Activated CD4-positive, alpha-beta T cell treated with anti-CD3 and anti-CD28 coated beads for 4 hours (primary cell): ENCODE measurements at places on chromosomes 12 and 14.

- DNase-seq: no peak
These were observed 1.1 kb upstream of the SPATS2 start for GRCh38 chr12:49366096-49366651.

- no peak for DNase-seq
These were observed 50.3 kb downstream of the SYT1 start for GRCh38 chr12:78914859-78915331.

DNA sequence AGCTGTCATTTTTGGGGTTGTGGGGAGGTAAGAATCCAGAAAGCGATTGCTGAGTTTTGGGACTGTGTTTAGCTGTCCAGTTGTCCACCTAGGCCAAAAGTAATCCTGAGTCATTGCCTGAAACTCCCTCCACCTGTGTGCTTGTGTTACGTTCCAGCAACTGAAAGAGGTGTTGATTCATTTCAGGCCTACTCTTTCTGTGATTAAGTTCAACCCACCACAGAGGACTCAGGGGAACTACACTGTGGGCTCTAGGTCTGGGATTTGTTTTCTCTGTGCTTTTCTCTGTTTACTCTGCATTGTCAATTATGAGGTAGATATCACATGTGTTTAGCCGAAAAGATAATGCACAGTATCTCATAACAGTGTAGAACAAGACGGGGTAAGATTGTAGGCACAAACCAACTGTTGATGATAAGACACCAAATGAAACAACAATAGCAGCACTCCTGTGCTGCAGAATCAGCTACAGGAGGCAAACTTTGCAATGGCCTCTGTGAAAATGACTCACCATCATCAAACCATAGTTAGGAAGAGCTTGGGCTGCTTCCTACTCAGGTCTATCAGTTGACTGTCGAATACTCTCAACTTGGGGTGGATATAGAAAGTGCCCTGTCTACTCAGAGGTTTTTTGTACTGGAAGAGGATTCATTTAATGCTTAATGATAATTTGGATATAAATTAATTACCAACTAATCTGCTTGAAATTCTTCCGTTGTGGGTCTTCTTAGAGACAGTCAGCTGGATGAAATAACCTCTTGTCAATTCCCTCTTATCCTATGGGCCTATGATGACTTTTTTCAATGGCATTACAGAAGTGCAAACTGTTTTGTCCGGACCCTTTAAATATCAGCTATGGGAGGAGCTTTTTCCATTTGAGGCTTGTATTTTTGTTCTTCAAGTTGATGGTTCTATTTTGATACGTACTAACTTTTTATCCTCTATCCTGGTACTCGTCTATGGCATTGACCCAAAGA lies 385.9 kb downstream of the BMP4 start:
- no peak for DNase-seq

DNA sequence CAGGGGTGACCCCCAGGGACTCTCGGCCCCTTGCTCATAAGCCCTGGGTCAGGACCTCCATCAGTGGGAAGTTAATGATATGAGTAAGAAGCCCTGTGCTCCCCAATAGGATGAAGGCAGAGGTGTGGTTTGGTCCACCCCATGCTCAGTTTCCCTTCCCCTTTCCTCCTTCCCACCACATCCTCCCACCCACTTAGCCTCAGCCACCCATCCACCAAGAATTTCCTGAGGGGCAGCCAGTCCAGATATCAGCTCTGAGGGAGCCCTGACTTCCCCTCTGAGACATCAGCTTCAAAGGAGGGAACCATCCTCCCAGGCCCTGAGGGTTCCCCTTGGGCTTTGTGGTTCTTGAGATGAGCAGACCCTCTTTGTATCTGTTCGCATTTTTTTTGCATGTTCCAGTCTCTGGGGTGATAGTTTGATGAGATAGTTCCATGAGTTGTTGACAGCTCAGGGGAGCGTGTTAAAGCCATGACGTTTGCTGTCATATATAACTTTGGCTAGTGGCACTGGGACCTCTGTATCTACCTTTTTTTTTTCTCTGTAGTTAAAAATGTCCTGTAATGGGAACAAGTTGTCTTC lies 71.2 kb downstream of the LGMN start:
- no peak for DNase-seq

- DNase-seq: no peak
These were observed 354.2 kb downstream of the TMEM121 start for GRCh38 chr14:105880616-105881015.

DNA sequence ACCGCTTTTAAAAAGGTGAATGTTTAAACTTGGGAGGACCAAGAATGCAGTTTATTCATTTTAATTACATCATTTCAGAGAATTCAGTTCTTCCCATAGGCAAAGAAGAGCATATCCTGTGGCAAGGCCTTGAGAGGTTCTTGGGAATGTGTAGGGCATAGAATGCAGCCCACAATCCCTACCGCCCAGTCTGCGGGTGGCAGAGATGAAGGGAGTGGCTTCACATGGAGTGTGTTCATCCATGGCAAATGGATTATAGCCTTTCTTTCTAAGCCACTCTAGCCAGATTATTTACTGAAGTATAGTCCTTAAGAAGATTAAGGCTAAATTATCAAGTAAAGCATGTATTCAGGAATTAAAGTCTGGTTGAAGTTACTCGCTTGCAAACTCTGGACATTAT lies 97.4 kb downstream of the TSPAN8 start:
- no peak for DNase-seq

DNA sequence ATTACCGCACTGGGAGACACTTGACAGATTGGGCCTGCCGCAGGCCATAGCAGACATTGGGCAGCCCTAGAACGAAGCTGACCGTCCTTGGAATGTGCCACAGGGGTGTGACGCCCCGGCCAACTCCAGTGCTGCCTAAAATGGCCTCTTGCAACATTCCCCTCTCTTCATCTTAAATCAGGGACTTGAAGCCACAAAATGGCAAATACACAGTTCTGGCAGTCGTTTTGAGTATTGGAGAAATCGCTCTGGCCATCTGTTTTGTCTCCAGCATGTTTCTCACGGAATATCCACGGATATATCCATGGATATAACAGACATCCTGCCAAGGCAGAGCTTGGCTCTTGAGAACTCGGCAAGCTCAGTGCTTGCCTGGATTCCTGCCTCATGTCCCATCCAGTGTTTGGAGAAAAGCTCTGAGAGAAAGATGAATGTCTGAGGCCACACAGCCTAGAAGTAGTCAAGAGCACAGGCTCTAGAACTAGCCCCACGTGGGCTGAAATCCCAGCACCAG lies 158.4 kb downstream of the CHST11 start:
- DNase-seq: no peak

GRCh38 chr12:52293926-52294325 lies 2.6 kb upstream of the KRT81 start:
- no peak for DNase-seq

- no peak for DNase-seq
These were observed 505.6 kb downstream of the TRHDE start for GRCh38 chr12:72777806-72778205.

GRCh38 chr14:92584816-92585215 lies 71.2 kb downstream of the RIN3 start:
- no peak for DNase-seq

DNA sequence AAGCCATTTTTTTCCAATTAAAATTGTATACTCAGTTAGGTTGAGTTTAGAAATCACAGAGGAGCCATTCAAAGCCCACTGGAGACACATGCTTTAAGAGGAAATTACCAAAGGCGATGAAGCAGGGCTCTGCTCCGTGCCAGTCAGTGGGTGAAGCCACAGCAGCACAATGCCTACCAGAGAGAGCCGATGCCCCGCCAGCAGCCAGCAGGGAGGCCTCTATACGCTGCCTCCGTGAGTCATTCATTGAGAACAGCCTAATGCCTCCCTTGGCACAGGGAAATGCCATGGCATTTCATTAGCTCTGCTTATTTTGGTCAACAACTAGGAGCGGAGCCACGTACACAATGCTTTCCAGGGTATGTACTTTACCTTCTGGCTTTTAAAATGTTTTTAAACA lies 197.8 kb upstream of the FRMD6 start:
- DNase-seq: no peak

GRCh38 chr14:75334549-75335051 lies 56.0 kb downstream of the FOS start:
- DNase-seq: peak; percentile 3

- no peak for DNase-seq
These were observed 66.6 kb downstream of the KDM2B start for GRCh38 chr12:121514184-121514742.

GRCh38 chr14:71478542-71478941 lies 453.7 kb upstream of the RGS6 start:
- DNase-seq: no peak
